ENCODE measurements at places on chromosomes 6 and 20.
A peak's percentile ranks its signal among the peaks of the same experiment; 100 is the strongest.

- DNase-seq = no peak
These were observed 69.0 kb upstream of the STXBP5 start for GRCh38 chr6:147135211-147135681.

DNA sequence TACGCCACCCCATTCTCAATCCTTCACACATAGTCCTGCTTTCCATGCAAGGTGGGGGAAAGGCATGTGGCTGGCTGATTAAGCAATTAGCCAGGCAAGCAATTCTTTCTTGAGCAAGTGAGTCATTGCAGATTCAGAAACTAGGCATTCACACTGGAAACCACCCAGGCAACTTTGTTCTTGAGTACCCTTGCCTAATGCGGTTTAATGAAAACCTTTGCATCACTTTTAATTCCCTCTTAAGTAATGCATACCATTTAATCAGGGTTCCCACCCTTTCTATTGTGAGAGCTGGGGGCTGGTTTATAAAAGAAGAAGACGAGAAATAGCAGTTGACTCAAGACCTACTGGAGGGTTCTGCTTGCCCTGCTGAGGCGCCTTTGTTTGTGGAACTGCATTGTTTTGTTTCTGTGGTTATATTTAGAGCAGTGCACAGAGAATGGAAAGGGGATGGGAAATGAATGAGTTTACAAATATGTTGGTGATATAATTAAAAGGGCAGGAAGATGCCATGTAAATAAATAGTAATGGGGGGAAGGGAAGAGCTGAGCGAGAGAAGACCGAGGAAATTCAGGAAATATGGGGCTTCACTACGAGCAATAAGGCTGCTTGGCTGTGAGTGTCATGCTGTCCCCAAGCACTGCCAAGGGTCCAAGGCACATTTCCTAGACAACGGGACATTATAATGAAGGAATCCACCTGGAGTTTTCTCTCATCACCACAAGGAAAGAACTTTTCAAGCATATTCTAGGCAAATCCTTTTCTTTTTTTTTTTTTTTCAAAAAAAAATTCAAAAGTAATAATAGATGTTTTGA lies 48.8 kb upstream of the TSHZ2 start:
- no peak for DNase-seq

DNA sequence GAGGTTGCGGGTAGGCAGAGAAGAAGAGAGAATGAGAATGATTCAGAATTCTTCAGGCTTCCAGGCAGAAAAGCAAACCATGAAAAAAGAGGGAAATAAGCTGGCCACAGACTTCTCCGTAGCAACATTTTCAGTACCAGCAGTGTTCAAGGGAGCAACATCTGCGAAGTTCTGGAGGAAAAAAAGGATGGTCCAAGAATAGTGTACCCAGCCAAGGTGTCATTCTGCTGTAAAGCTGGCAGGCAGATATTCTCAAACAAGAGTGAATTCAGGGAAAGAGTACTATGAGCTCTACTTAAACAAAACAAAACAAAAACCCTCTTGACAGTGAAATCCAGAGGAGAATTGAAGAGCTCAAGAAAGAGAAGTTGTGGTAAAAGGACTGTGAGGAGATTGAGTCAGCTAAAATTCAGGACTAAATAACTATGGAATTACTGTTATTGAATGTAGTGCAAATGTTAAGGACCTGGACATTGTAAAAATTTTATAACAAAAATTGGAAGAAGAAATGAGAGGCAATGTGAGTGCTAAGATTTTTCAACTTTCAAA lies 86.5 kb downstream of the ATRN start:
- no peak for DNase-seq

GRCh38 chr20:57090590-57091560 lies 175.6 kb downstream of the BMP7 start:
- peak; percentile 7 for DNase-seq

- DNase-seq = no peak
These were observed 70.5 kb upstream of the DUSP22 start for GRCh38 chr6:221531-222349.

GRCh38 chr6:156658966-156659821 lies 118.0 kb upstream of the ARID1B start:
- no peak for DNase-seq

- DNase-seq = no peak
These were observed 8.4 kb upstream of the FAM162B start for GRCh38 chr6:116773886-116774285.

GRCh38 chr20:17503301-17504065 lies 27.7 kb downstream of the BFSP1 start:
- no peak for DNase-seq

DNA sequence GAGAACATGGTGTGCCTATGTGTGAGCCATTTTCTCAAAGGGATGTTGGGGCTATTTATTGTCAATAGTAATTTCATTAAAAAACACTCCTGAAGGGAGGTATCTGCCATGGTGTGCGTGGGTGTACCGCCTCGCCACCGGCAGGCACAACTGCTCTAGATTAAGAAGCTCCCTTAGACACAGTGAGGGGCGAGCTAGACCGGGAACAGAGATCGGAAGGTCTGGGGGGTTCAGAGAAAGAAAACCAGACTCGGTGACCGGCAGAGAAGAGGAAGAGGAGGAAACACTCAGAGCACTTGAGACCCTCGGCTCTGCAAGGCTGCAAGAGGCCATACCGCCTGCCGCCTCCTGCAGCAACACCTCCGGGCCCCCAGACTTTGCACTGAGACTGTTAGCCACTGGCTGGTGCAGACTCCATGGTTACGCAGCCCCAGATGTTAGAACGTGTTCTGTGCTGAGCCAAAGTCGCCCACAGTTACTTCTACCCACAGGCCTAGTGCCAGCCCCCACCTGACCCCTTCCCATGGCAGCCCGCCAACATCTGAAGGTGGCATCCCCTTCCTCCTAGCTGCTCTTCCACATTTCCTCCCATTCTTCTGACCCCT lies 18.1 kb downstream of the PXDC1 start:
- DNase-seq = no peak

DNA sequence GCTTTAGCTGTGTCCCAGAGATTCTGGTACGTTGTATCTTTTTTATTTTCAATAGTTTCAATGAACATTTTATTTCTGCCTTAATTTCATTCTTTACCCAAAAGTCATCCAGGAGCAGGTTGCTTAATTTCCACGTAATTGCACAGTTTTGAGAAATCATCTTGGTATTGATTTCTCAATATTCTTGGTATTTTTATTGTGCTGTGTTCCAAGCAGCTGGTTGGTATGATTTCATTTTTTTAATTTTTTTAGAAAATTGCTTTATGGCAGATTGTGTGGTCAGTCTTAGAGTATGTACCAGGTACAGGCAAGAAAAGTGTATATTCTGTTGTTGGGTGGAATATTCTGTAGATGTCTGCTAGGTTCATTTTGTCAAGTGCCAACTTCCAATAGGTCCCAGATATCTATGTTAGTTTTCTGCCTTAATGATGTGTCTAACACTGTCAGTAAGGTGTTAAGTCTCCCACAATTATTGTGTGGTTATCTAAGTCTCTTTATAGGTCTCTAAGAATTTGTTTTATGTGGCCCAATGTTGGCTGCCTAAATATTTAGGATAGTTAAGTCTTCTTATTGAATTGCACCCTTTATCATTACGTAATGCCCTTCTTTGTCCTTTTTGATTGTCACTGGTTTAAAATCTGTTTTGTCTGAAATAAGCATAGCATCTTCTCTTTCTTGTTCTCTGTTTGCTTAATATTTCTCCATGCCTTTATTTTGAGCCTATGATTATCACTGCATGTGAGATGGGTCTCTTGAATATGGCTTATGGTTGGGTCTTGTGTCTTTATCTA lies 366.9 kb upstream of the IRAK1BP1 start:
- no peak for DNase-seq

- DNase-seq = no peak
These were observed 32.2 kb upstream of the HEY2 start for GRCh38 chr6:125717120-125717731.

- DNase-seq = no peak
These were observed 159.3 kb upstream of the JARID2 start for GRCh38 chr6:15086348-15087158.

DNA sequence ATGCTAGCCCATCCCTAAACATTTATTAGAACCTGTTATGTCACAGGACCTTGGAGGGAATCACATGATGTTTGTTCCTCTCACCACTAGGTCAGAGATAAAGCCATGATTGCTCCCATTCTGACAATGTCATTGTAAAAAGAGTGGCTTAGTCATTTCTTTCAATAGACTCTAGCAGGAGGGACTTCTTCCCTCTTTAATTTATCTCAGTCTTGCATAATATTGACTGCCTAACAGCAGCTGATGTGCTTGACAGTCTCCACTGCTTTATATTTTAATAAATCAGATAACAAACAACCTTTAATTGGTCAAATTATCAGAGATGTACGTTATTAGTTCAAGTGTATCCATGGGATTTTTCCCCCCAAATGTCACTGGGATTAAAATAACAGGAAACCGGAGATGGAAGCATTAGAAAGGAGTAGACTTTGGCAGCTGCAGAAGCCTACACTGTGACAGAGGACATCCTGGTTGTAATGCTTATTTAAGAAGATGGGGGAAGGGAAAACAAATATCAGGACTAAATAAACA lies 39.6 kb downstream of the LAMA4 start:
- no peak for DNase-seq

GRCh38 chr6:76861403-76861802 lies 601.9 kb downstream of the HTR1B start:
- peak; percentile 1 for DNase-seq

DNA sequence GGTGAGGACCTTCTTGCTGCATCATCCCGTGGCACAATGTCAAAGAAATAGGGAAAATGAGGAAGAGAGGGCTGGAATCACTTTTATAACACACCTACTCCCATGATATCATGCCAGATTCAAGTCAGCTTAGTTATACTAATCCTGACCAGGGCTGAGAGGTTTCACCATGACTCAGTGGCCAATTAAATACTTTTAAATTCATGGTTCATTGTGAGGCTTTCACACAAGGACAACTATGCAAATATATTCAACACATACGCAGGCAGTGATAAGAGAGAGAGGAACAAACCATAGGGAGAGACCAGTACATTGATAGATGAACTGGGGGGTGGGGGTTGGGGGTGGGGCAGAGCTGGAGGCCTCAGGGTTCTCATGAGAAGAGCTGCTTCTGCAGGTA lies 313.1 kb downstream of the LRFN2 start:
- DNase-seq = no peak

DNA sequence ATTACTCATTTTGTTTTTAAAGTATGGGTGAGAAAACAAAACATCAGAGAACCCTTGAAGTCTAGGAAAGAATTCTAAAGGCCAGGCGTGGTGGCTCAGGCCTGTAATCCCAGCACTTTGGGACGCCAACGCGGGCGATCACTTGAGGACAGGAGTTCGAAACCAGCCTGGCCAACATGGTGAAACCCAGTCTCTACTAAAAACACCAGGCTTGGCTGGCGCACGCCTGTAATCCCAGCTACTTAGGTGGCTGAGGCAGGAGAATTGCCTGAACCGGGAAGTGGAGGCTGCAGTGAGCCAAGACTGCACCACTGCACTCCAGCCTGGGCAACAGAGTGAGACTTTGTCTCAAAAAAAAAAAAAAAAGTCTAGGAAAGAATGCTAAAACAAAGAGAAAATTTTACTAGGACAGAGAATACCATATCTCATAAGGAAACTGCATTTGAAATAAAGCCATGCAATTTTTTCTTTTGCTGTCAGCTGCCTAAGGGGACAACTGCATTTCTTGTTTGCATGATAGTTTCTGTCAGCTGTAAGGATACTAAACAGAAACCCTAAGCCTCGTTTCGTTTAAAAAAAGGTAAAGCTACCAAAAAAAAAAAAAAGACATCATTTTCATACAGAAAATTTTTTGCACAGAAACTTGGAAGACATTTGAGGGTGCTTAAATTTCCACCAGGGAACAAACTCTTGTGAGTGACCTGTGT lies 32.1 kb downstream of the SMLR1 start:
- DNase-seq = no peak

DNA sequence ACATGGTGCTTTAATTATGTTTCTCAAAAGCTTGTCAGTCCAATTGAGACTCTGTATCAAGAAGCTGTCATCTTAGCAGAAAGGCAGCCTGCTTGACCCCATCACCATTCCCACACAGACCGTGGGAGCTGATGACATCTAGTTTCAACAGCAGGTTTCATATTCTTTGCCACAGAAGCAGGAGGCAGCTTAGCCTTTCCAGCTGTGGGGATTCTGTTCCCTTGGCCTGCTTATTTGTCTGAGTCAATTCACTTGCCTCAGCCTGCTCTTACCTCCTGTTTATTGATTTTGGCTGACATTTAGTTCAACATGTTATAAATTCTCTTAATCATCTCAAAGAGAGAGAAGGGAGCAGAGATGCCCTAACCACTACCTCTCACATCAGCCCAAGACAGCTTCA lies 527.7 kb downstream of the ADGRB3 start:
- no peak for DNase-seq

- no peak for DNase-seq
These were observed 787 bp upstream of the CARMIL1 start for GRCh38 chr6:25278261-25278913.

DNA sequence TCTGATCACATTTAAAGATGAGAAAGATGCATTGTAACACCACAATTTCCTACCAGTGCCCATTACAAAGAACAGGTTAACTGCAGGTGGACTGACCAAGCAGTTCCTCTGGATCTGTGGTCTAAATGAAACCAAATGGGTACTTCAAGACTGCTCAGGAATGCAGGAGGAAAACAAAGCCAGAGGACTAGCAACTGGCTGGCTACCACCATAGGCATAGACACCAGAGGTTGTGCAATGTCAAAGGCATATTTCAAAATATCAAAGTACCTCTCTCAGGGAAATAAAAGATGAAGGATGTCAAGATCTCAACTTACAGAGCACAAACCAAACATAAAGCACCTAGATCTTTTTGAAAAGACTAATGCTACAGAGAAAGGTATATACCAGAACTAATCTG lies 65.5 kb downstream of the GMDS start:
- DNase-seq = no peak

- no peak for DNase-seq
These were observed 31.3 kb upstream of the FAM184A start for GRCh38 chr6:119109654-119110325.

- no peak for DNase-seq
These were observed 12.9 kb downstream of the CCDC170 start for GRCh38 chr6:151506761-151507160.

DNA sequence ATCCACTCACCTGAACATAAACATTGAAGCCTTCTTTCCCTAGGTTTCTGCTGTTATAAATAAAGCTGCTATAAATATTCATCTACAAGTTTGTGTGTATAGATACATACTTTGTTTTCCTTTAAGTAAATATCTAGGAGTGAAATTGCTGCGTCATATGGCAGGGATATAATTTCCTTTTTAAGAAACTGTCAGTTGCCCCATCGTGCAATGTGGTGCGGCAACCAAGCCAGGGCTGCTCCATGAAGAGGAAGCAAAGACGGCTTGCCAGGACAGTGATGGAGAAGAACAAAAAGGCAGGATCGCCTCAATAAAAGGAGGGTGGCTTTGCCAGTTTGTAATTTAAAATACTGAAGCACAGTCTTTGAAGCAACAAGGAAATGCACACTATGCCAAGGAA lies 36.6 kb downstream of the CITED2 start:
- no peak for DNase-seq

DNA sequence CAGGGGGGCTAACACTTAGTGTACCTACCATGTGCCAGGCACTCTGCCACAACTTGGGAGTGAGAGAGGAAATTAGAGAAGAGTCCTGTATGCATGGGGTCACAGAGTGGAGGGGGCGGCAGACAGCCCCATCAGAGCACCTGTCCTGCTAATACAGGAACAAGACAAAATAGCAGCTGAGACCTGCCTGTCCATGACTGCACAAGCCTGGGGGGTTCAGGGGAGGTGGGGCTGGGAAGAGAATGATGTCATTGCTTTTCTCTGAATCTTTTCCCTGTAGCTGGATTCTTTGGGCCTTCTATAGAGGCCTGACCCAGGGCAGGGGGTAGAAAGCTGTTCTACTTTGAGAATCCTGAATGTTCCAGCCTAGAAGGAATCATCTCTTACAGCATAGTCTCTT lies 37.4 kb downstream of the FOXP4 start:
- DNase-seq = no peak

- no peak for DNase-seq
These were observed 188.1 kb downstream of the FOXC1 start for GRCh38 chr6:1797801-1798200.

All from activated T-cell treated with anti-CD3 and anti-CD28 coated beads, Interleukin-2, amount 50 U/mL, for 72 hours (primary cell).